ENCODE measurements at places on chromosomes 3 and 15.

- DNase-seq: no peak
Measured at GRCh38 chr3:44468572-44469520, 8.6 kb downstream of the ZNF445 start.

DNA sequence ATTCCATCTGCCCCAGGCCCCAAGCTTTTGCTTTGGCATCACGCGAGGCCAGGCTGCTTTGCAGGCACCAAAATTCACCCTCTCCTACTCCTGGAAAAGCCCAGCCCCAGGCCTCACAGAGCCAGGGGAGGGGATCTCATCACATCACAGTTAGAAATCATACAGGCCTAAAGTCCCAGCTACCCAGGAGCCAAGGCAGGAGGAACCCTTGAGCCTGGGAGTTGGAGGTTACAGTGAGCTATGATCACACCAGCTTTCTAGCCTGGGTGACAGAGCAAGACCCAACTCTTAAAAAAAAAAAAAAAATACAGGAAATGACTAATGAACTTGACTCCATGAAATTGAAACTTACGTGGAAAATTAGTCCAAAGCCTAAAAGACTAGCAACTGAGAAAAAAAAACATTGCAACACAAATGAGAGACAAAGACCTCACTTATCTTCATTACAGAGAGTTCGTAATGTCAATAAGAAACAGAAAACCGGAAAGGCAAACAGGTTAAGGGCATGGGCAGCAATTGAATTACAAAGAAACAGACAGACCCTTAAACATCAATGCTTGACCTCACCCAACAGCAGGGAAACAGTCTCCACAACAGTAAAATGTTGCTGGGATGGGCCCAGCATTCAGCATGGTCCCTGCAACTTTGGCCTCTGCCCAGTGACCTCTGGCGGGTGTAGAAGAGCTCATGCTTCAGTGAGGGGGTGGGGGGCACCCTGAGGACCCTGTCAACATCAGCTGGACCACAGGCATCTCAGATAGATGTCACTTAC, 151.5 kb downstream of the LRRK1 start:
- no peak for DNase-seq

- no peak for DNase-seq
Measured at GRCh38 chr15:80207887-80208286, 44.1 kb downstream of the CTXND1 start.

- no peak for DNase-seq
Measured at GRCh38 chr3:194640829-194641228, 7.6 kb upstream of the TMEM44 start.

GRCh38 chr3:110344897-110345767, 726.5 kb upstream of the NECTIN3 start:
- DNase-seq: no peak

DNA sequence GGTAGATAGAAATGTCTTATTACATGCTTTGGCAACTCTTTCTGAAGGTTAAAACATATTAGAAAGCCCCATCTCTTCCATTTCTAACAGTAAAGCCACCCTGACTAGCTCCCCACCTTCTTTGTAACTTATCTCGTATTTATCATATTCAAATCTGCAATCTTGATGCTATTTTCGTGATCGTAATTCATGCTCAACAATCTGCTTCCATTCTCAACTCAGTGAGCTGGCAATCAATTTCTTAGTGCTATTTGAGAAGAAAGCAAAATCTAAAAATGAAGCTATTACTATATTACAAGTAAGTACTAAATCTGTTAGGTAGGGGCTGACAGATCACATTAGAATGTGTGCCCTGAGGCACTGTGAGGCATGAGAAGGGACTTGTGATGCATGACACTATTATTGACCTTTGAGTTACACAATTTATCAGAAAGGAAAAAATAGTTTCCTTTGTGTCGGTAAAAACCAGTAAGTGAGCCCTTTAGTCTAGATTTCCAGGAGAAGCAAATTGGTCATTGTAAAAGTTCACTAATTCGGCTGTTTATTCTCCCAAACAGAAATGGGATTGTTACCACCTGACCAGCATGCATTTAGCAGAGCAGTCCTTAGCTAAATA, 379.7 kb upstream of the CNTN6 start:
- DNase-seq: no peak

- DNase-seq: no peak
Measured at GRCh38 chr3:155602307-155602706, 142.6 kb downstream of the PLCH1 start.

DNA sequence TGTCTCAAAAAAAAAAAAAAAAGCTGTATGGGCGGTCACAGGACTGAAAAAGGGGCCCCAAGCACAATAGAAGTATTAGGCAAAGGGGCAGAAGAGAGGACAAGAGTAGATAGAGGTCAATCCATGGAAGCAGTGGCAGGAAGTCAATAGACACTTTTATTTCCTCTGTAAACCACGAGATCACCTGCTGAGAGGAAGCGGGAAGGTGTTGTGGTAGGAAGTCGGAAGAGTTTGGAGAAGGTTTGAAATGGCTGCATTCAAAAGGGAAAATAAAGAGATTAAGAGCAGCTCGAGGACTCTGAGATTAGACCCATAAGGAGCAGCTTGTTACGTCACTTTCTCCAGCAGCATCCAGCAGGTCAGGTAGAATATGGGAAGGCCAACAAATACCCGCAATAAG, 14.2 kb upstream of the ZNF148 start:
- DNase-seq: no peak

- no peak for DNase-seq
Measured at GRCh38 chr15:33565094-33565493, 254.3 kb downstream of the RYR3 start.

- no peak for DNase-seq
Measured at GRCh38 chr3:4751029-4751501, 228.2 kb upstream of the BHLHE40 start.

DNA sequence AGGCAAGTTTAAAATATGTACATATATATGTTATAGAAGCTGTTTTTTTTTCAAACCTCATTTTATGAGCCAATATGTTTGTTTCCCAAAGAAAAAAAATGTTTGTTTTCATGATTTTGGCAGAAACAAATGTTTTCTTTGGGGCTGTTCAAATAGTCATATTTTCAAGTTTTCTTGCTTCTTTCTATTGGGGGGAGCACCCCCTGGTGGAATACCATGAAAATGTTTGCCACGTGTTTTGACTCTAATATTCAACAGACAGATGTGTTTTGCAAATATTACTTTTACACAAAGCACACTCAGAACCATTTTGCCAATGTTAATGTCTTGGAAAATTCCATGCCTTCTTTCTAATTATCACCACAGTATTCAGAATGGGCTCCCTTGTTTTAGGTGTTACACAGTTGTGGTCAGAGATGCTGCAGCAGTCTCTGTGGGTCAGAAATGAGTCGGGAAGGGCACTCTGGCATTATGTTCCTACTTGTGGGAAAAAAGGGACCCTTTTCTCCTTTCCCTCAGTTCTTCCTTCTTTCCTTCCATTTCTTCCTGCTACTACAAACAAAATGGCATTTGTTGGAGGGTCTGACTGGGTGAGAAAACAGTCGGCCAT, 817.0 kb downstream of the TUSC7 start:
- DNase-seq: no peak

- DNase-seq: no peak
Measured at GRCh38 chr3:51538115-51538458, 432 bp upstream of the RAD54L2 start.

DNA sequence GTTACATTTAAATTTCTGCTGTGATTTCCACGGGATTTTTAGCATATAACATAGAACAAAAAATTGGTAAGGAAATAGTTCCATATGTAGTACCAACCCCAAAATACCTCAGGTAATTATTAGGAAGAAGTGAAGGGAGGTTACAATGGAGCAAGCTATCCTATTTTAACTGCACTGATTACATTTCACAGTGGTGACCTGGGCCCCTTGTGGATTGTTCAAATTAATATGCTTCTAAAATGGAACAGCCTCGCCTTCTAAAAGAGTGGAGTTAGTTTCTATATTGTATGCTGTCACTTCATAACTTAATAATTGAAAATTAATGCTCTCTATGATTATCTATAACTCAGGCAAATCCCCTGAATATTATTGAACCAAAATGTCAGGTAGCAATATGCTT, 651.7 kb upstream of the GBE1 start:
- no peak for DNase-seq

GRCh38 chr15:43985976-43986680, 159.3 kb downstream of the WDR76 start:
- no peak for DNase-seq

DNA sequence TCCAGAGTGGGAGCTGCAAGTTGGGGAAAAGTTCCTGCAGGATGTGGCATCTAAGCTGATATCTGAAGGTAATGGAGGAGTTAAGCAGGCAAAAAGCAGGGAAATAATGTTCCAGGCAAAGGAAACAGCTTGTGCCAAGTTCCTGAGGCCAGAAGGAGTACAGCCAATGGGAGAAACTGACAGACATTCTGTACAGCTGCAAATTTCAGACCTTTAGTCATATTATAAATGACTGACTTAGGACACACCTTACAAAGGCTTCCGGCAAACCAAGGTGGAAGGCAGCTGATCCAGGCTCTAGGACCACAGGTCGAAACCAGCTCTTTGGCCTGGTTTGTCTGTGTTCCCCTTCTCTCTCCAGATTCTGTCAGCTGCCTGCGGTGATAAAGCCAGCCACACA, 9.3 kb downstream of the WWTR1 start:
- DNase-seq: no peak

GRCh38 chr3:197961582-197961945, 1.5 kb downstream of the LMLN start:
- no peak for DNase-seq

GRCh38 chr3:183192650-183193300, 30.2 kb upstream of the LAMP3 start:
- no peak for DNase-seq

DNA sequence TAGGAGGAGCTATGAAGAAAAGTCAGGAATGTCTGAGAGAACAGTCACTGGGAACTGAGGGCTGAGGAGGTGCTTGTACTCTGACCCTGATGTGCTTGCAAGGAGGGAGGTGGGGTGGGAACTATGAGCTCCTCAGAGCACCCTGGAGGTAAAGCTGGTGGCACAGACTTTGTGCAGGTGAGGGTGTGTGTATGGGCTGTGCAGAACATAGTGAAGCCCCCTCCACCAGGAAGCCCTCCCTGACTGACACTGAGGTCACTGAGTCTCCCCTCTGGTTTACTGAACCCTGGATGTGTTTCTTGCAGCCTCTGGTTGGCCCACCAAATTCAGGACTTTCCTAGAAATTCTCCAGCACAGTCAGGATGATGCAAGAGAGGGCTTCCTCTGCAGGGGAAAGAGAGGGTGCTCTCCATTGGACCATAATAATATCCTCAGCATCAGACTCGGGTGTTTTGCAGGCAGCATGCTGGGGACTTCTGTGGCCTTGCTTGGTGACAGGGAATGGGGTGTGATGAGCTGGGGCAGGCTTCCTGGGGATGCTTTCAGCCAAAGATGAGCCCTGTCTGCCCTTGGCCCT, 1.5 kb upstream of the ISLR start:
- DNase-seq: no peak

- peak; percentile 32 for DNase-seq
Measured at GRCh38 chr3:195133462-195133861, 137.5 kb downstream of the XXYLT1 start.

DNA sequence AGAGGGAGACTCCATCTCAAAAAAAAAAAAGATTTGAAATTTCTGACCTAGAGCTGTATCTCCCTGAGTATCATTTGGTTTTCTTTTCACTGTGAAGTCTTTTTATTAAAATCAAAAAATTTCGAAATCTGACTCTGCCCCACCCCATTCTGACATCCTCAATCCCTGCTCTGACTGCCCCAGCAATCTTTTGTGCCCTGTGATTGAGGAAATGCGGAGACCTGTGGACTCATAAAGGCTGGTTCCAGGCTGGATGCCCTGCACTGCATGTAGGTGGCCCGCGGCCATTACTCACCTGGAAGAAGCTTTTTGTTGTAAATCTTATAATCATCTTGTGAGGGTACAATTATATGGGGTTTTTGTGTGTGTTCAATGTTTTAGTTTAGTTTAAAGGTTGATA, 147.3 kb upstream of the SEMA6D start:
- DNase-seq: no peak

- DNase-seq: no peak
Measured at GRCh38 chr3:183818706-183819624, 6.4 kb downstream of the MAP6D1 start.

DNA sequence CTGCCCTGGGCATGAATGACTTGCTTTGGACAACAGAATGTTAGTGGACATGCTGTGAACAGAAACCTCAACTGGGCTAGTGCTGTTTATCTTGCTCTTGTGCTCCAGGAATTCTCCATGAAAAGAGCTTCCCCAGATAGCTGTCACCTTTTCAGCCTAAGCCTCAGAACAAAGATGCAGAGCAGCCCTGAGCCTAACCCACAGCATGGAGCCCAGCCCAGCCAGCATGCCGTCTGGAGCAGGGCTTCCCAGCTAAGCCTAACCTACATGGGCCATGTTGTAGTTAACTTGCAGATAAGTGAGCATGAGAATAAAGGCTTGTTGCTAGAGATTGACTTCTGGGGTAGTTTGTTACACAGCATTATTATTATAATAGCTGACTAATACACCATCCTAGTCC, 48.9 kb downstream of the SCN5A start:
- DNase-seq: no peak

- no peak for DNase-seq
Measured at GRCh38 chr3:75886971-75887526, 101.7 kb upstream of the ZNF717 start.

GRCh38 chr3:158733656-158734055, 1.4 kb upstream of the RARRES1 start:
- DNase-seq: no peak

GRCh38 chr3:178513546-178514380, 22.5 kb upstream of the KCNMB2 start:
- DNase-seq: no peak

DNA sequence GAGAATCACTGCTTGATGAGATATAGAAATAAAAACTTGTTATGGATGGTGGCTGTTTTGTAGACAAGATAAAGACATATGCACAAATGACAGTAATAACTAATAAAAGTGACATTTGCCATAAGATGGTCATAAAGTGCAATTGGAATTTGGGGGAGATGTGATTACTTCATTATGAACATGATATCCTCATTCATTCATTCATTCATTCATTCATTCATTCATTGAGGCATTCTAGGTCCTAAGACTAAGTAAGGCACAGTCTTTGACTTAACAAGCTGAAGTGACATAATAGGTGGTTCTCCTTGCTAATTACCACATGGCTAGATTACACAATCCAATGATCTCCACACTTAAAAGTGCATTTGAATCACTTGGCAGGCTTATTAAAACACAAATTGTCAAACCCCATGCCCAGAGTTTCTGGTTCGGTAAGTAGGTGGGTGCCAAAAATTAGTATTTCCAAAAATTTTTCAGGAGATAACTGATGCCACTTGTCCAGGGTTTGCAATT, 18.9 kb downstream of the RAP2B start:
- DNase-seq: no peak

GRCh38 chr15:43276563-43277200, 10.0 kb upstream of the TGM5 start:
- DNase-seq: no peak

DNA sequence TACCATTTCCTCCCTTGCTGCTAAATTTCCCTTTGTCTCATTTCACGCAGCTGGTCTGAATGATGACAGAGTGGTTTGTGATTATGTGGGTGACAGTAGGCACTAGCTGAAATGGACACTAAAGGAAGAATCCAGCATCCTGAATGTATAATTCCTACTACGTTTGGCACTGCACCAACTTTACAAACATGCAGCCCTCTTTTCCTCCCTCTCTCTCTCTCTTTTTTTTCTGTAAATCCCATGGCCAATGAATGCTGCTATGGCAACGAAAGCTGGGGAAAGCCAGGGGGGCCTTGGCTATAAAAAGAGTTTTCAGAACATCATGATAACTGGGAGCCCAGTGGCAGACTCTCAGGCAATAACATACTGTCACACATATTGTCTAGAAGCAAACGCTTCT, 367.2 kb upstream of the AGTR1 start:
- no peak for DNase-seq

- DNase-seq: no peak
Measured at GRCh38 chr3:151278230-151278629, at the start of gene P2RY14. Gene P2RY14 (minus strand): TSS chr3:151278542. CDS start chr3:151214316, 64,226 bp downstream.

All from activated T-helper 1 cell treated with anti-CD3 and anti-CD28 coated beads, Interleukin-2, amount 50 U/mL, for 16 hours (primary cell).